Pancreas (tissue), 10 donors: ENCODE measurements at places on chromosomes 1 and 21. TPM values are rescaled to one million over a fixed set of nuclear protein-coding genes. Genes with fewer than 3 reads are reported as not detected.

GRCh38 chr1:210445931-210446330 lies 117.2 kb downstream of the HHAT start:
- H3K4me1 ChIP-seq, result no peaks in the 10 kb centered on the region
- H3K27ac ChIP-seq, result no peak overlapping the region
- no peak for DNase-seq
- no peaks in the 10 kb centered on the region for H3K36me3 ChIP-seq

DNA sequence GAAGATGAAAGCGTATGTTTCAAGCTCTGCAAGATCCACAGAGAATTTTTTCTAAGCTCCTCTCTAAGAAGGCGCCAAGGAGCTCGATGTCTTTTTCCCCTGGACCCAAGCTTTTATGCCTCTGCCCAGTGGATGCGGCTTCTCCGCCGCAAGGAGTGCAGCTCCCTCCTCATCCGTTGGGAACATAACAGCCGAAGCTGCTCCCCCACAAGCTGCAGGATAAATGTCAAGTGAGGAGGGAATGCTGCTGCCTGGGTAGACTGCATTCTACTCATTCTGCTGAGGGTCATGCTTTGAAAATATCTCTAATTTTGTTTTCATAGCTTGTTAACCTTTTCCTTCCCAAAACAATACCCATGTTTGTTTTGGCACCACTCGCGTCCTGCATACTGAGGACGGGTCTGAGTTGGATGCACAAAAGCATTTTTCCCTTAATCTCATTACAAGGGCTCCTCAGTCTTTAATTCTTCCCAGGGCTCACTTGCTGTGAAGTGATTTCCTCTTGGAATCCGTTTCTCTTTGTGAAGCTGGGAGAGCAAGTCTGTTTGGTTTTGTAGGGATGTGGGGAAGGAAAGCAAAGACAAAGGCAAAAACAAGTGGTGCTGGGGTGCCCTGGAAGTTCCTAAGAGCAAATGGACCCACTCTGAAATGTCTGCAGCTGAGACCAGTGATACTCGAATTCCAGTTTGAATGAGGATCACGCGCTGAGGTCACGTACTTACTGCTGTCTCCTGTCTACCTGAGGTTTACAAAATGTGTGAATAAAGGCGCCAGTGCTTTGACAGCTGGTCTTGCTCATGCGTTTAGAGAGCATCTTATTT lies 134.0 kb upstream of the IRF2BP2 start:
- H3K36me3 ChIP-seq, result no peaks in the 10 kb centered on the region
- peak overlapping the region; percentile 3 for H3K27ac ChIP-seq
- H3K27me3 ChIP-seq, result no peaks in the 10 kb centered on the region
- DNase-seq, result no peak
- H3K4me1 ChIP-seq, result no peaks in the 10 kb centered on the region

PLPPR5 gene
- total RNA-seq, result 0.08 TPM

RNF207 gene
- 13.7 TPM for total RNA-seq
